Stimulated activated naive CD8-positive, alpha-beta T cell treated with anti-CD3 and anti-CD28 coated beads, Interleukin-15, amount 100 ng/mL, for 72 hours (primary cell): ENCODE measurements at places on chromosomes 2 and 18.

GRCh38 chr2:168904358-168904757 lies 3.3 kb downstream of the G6PC2 start:
- DNase-seq, result no peak

DNA sequence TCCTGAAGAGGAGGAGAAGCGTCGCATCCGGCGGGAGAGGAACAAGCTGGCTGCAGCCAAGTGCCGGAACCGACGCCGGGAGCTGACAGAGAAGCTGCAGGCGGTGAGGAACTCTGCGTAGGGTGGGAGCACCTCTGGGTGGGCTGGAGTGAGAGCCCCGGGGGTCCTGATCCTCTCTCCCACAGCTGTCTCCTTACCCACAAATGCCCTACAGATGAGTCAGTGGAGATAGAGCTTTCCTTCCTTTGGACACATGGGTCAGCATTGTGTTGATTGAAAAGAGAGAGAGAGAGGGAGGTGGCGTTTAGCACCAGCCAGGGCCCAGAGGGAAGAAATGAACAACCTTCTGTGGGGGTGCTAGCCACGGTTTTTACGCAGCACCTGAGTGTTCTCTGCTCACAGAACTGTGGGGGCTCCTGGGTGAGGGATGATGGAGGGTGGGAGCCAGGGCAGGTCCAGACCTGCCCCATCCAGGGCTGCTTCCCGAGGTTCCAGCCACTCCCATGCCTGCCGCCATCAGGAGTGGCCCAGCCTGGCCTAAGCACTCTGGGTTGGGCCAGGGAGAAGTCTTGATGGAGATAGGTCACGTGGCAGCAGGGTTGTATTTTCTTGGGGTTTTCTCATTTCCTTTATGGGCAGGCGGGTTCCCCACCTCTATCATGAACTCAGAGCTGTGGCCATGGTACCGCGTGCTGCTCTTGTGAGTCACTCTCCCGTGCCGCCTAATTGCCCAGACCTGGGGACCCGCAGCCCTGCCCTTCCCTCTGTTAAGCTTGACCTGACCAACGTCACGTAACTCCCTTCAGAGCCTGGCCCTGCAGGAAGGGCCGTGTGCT lies 16.3 kb downstream of the FOSL2 start:
- DNase-seq, result peak; percentile 73

DNA sequence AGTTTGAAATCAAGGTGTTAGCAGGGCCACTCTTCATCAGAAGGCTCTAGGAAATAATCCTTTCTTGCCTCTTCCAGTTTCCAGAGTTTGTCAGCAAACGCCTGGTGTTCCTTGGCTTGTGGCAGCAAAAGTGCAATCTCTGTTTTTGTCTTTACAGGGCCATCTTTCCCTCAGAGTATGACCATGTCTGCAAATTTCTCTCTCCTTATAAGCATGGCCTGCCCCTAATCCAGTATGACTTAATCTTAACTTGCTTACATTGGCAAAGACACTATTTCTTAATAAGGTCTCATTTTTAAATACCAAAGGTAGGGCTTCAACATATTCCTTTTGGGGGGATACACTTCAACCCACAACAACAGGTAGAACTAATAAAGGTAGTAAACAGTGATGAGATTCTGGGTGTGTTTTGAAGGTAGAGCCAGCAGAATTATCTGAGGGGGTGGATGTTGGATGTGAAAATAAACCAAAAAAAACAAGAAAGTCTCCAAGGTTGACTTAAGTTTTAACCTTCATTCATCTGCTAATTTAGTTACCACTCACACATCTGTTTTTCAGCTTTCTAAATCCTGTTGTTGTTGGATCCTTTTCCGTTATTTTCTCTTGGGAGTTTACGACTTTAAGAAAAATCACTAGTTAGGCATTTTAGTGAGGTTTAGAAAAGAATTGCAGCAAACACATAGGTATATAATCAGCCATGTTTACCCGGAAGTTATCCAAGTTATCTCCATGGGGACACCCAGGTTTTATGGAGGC lies 234.4 kb upstream of the FIGN start:
- DNase-seq, result no peak

DNA sequence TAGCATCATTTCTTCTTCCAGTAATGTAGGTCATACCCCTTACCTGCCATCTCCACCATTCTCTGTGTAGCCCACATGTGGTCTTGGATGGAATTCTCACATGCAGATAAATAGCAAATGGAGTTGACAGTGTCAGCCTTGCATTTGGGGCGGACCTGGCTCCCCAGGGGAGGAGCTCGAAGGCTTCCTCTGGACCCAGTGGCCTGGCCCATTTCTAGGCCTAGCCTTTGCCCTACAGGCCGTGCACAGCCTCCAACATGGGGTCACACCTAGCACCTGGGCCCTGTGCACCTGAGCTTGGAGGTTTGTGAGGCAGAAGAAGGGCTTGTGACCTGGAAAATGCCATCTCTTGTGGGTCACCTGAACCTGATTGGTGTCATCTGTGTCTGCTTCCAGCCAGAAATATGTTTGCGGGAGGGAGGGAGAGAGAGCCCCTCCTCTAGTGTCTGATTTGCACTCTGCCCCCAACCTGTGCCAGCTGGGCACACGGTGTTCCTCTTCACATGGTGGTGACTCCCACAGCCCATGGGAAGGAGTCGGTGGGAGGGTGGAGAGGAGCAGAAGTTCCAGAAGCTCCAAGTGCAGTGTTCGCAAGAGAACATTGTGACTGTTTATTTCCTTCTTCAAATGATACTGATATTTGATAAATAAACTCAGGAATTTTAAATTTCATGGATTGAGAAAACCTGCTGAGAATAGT lies 33.0 kb downstream of the ITGB1BP1 start:
- DNase-seq, result no peak

- no peak for DNase-seq
Measured at GRCh38 chr2:239433777-239434403, 33.1 kb upstream of the HDAC4 start.

DNA sequence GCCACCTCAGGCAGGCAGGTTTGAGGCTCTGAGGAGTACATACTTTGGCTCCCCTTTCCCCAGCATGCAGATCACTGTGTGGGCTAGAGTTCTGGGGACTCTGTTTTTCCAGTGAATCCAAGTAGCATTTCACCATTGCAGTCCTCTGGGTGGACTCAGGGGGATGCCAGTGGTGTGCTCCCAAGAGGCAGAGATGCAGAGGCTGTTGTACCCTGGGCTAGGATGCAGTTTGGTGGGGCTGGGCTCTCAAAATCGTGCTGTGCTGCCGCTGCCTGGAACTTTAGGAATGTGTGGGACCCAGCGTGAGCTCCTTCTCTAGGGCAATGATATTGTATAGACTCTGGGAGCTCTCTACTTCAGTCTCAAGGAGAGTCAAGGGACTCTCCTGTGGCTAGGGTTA lies 104.9 kb downstream of the MYO3B start:
- no peak for DNase-seq

DNA sequence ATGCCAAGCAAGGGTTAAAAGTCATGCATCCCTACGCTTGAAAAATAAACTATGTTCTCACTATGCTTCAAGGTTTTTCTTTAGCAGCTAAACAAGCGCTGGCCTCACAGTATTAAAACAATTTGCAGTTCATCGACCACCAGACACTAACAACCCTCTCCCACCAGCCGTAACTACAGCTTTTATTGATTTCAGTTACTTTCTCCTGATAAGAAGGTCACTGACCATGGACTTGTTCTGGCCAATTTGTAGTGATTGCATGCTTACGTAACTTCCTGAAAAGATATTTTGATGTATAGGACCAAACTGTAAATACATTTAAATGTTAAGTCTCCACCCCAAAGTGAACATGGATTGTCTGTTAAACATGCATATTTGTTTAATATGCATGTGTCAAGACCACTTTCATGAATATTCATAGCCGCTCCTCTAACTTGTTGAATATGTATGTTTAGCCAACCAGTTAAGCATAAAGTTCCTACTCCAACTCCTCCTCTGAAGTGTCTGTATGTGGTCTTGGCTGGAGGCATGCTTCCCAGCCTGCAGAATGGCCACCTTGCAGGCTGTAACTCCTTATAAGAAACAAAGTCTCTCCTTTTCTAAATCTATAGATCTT lies 1.7 kb upstream of the THOC1 start:
- DNase-seq, result no peak

GRCh38 chr18:11124054-11124453 lies 25.3 kb downstream of the PIEZO2 start:
- no peak for DNase-seq

DNA sequence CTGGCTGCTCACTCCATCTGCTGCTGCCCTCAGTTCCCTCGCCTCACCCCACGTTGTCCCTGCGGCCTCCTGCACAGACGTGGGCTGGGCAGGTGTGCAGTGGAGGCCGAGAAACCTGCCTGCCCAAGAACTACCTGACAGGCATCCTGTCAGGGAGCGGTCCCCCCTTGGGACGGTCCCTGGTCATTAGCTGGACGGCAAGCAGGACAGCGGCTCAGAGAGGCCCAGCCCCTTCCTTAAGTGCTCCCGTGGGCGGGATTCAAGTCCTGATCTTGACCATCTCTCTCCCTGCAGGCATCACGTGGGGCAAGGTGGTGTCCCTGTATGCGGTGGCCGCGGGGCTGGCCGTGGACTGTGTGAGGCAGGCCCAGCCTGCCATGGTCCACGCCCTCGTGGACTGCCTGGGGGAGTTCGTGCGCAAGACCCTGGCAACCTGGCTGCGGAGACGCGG lies 11.3 kb downstream of the BOK start:
- no peak for DNase-seq

DNA sequence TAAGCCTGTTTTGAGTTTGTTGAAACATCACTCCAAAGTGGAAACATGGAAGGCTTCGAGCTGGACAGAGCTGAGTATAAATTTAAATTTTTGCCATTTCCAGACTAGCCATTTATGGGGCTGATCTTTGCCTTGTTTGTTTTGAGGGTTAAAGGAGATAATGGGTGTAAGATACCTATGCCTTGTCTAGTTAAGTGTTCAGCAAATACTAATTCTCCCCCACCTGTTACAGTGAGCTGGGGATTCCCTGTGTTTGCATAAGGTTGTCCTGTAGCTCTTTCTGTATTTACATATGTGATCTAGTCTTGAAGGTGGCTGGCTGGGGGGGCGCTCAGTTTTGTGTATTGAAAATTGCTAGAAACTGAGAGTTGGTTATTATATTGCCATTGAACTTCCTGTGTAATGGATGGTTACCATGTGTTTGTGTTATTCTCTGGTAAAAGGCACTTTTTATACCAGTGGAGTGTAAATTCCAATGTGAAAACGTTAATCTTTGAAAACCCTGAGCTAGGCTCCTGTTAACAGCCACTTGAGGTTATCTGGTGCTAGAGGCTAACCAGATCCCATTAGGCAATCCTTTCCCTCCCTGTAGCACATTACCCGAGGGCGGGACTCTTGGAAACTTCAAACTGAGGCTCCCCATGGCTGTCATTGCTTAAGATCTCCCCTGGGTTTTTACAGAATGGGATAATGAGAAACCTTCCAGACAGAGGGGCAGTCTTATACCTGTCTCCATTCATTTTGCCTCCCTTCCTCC lies 26.7 kb downstream of the TANC1 start:
- no peak for DNase-seq

- DNase-seq, result no peak
Measured at GRCh38 chr2:72004201-72004915, 143.3 kb downstream of the CYP26B1 start.

GRCh38 chr2:75098856-75099255 lies 100.5 kb downstream of the TACR1 start:
- no peak for DNase-seq

DNA sequence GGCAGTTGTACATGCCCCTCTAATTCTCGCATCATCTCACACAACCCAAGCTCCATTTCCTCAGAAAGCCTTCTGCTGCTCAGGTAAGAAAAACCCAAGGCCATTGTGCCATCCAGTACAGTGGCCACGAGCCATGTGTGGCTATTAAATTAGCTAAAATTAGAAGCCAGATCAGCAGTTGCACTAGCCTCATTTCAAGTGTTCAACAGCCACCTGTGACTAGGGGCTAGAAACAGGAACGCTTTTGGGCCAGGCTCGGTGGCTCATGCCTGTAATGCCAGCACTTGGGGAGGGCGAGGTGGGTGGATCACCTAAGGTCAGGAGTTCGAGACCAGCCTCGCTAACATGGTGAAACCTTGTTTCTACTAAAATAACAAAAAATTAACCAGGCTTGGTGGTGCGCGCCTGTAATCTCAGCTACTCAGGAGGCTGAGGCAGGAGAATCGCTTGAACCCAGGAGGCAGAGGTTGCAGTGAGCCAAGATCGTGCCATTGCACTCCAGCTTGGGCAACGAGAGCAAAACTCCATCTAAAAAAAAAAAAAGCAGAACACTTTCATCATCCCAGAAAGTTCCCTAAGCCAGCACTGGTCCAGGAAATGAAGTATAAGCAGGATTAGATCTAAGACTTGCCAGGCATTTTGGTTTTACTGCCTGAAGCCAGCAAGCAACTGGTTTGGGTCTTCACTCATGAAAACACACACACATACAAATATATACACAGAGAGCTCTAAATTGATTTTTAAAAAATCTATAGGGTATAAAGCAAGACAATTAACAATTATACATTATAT lies 35.7 kb downstream of the ATP8B1 start:
- DNase-seq, result no peak

- no peak for DNase-seq
Measured at GRCh38 chr2:199490049-199490448, 32.3 kb upstream of the SATB2 start.

DNA sequence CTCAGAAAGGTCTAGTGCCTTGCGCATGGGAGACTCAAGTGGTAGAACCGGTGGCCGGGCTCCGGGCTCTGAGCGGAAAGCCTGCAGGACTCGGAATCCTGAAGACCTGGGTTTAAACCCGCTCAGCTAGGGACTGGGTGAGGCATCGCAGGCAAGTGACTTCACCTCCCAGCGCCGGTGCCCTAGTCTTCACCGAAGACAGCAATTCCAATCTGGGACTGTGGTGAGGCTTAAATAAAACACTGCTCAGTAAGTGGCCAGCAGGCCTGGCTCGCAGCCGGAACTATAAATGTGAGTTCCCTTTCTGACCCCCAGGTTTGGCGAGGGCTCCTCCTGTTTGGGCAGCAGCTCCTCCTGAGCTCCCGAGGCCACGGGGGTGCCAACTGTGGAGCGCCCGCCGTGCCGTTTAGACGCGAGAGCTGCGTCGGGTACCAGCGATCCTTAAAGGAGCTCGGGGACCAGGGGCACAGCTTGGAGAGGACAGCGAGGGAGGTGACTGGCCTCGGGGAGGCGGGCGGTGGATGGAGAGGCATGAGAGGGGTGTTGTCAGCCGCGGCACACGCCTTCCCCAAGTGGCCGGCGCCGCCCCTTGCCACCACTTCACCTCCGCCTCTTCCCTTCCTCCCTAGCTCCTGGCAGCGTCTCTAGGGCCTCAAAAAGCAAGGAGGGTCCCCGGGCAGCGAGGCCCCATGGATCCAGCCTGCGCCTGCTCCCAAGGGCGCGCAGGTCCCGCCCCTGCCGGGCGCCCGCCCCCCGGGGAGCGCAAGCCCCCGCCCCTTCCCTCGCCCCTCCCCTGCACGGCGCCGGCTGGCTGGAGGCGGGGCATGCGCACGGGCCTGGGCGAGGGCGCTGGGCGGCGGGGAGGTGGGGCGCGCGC lies 757 bp upstream of the MTCL1 start:
- DNase-seq, result peak; percentile 81
